Stimulated activated CD8-positive, alpha-beta memory T cell treated with anti-CD3 and anti-CD28 coated beads, Interleukin-7, amount 100 ng/mL, for 1 hour (primary cell): ENCODE measurements at places on chromosomes 13 and 19.
A peak's percentile ranks its signal among the peaks of the same experiment; 100 is the strongest.

GRCh38 chr19:49458567-49458903 lies 5.5 kb downstream of the ALDH16A1 start:
- DNase-seq, result no peak

- no peak for DNase-seq
Observed at GRCh38 chr13:99000137-99000536, 22.3 kb upstream of the DOCK9 start.

DNA sequence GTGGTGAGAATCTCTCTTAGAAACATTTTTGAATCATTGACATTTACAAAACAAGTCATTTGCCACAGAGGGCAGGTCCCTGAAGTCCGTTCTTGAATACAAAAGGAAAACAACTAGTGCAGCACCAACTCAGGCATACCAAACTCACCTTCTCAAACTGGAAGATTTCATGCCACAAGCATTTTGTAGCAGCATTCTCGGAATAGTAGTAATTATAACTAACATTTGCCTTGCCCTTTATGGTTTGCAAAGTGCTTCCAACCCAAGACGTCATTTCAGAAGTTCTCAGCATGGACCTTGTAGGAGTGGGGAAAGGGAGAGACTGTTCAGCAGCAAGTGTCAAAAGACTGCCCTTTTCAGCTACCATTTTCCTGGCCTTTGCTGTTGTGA lies 344.6 kb downstream of the RFC3 start:
- DNase-seq, result no peak

DNA sequence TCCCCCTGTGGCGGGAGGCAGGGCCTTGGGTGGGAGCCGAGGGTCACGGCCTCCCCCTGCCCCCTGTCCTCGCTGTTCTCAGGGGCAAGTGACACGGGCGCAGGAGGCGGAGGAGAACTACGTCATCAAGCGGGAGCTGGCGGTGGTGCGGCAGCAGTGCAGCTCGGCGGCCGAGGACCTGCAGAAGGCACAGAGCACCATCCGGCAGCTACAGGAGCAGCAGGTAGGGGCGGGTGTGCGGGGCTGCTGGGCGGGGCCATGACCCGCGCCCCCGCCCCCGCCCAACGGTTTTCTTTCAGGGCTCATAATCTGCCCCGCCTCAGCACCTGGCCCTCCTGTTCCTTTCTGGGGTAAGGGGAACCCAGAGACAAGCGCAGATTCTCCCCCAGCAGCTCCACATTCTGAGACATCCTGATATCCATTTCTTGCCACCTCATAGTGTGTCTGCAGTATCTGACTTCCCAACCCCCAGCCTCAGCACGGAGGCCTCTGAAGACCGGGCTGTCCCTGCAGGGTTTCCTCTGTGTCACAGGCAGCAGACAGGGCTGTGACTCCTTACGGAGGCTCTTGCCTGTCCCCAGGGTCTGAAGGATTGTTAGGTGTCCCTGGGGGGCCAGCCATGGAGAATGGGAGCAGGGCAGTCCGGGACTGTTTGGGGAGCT lies 15.9 kb downstream of the PRR36 start:
- DNase-seq, result no peak

DNA sequence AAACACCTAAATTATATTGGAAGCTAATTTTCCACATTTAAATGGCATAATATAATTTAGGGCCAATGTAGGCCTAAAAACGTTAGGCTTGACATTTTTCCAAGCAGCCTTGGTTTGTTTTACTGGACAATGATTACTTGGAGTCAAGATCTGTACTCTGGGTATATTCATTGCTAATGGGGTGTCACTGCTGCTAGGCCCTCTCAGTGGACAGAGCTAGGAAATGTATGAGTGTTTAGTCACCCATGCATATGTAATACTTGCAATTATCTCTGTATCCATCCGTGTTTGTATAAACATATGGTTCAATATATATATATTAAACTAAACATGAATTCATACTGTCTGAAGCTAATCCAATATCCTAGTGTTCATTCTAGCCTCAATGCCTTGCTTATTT lies 598.1 kb downstream of the DCT start:
- no peak for DNase-seq

DNA sequence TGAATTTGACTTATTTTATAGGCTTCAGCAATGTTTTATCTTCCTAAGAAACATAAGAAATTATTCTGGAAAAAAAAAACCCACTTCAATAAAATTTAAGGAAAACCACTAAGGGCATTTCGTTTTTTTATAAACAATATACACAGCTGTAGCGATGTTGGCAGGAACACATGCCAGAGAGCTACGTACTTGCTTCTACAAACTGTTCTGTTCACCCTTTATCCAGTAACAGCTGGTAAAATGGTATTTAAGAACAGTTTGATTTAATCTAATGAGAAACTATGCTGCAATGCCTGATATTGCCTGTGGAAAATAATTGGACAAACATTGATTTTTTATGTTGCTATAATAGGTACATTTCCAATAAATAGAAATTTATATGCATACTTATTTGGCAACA lies 137.2 kb upstream of the DACH1 start:
- no peak for DNase-seq

DNA sequence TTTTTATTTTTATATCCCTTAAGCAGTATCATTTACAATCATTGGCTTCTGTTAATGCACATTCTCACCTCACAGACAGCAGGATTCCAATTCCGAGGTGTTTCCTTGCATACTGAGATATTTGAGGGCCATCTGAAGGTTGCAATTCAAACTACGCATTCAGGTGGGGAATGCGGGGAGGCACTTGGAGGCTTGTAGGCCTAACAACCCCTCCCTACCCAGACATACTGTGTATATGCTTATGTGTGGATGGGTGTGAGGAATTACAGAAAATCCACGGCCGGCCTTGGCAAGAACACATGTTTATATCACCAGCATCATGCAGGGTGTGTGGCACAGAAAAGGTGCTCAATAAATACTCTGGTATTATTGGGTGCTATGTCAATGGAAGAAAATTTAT lies 43.3 kb upstream of the PCDH8 start:
- no peak for DNase-seq

DNA sequence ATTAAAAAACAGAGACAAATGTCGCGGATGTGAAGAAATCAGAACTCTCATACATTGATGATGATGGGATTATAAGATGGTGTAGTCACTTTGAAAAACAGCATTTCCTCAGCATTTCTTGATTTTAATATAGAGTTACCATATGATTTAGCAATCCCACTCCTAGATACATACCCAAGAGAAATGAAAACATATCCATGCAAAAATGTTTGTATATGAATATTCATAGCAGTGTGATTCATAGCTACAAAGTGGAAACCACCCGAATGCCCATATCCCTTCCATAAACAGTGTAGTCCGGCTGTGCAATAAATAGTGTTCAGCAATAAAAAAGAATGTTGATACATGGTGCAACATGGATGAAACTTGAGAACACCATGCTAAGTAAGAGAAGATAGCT lies 44.6 kb downstream of the DPY19L3 start:
- DNase-seq, result no peak

GRCh38 chr19:33198169-33198568 lies 4.0 kb downstream of the LRP3 start:
- no peak for DNase-seq

- DNase-seq, result no peak
Observed at GRCh38 chr19:48961051-48961649, 4.0 kb upstream of the FTL start.

DNA sequence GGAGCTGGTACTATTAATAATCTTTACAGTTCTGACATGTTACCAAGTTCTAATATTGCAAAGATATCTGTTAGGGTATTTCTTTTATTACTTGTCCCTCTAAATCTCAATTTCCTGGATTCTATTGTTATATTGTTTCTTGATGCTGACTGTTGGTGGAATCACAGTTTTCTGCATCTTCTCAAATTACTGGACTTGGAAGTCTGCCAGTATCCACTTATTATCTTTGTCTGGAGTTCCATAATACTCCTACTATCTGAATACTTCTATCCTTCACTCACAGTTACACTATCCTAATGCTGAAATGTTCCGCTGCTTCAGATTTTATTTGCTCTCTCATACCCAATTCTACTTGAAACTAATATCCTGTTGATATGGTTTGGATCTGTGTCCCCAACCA lies 1985.7 kb upstream of the PRR20A start:
- no peak for DNase-seq

DNA sequence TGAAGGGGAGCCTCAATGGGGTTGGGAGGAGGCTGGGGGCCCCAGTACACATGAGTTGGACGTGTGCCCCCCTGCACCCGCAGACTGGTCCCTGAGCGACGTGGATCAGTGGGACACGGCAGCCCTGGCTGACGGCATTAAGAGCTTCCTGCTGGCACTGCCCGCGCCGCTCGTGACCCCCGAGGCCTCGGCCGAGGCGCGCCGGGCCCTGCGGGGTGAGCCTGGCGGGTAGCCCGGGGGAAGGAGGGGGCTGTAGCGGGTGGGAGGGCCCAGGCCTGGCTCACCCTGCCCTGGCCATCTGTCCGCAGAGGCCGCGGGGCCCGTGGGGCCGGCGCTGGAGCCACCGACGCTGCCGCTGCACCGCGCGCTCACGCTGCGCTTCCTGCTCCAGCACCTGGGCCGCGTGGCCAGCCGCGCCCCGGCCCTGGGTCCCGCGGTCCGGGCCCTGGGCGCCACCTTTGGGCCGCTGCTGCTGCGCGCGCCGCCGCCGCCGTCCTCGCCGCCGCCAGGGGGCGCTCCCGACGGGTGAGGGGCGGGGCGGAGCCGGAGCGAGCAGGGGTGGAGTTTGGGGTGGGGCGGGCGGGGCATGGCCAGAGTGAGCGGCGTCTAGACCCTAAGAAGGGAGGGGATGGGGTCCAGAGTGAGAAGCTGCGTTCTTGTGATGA lies 8.1 kb downstream of the PIK3R2 start:
- peak; percentile 70 for DNase-seq

- no peak for DNase-seq
Observed at GRCh38 chr19:49339301-49340068, 4.3 kb downstream of the CD37 start.

DNA sequence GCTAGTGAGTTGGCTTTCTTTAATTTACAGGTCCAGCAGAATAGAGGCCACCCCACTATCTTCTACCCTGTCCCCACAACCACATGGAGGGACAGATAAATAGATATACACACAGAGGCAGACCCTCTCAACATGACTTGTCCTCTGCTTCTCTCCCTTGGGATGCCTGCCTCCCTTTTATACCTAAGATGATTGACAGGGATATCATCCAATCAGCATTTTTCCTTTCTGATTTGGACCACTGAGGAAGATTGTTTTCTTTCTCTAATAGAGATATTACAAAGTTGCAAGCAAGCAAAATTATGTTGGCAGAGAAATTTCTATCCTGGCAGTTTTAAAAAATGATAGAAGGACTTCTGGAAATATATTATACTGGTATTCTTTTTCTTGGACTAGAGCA lies 35.8 kb downstream of the STOML3 start:
- no peak for DNase-seq

GRCh38 chr13:51525567-51526167 lies 58.6 kb upstream of the WDFY2 start:
- DNase-seq, result no peak

- no peak for DNase-seq
Observed at GRCh38 chr13:32538143-32538620, 413 bp downstream of the N4BP2L2 start.

DNA sequence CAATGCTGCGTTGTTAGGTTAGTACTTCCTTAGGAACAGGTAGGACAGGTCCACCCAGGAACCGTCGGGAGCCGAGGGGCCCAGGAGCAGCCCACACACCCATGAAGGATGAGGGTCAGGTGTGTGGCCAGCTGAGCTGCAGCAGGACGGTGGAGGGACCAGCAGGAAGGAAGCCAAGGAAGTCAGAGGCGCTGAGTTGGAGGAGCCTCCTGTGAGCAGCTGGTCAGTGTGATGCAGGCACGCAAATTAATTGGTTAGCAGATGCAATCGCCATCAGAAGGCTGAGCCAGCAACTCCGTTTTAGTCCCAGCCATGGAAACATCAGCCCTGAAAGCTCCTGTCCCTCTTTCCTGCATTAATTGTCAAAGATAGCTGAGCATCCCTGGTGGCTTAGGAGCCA lies 114.9 kb upstream of the SOX1 start:
- DNase-seq, result no peak

DNA sequence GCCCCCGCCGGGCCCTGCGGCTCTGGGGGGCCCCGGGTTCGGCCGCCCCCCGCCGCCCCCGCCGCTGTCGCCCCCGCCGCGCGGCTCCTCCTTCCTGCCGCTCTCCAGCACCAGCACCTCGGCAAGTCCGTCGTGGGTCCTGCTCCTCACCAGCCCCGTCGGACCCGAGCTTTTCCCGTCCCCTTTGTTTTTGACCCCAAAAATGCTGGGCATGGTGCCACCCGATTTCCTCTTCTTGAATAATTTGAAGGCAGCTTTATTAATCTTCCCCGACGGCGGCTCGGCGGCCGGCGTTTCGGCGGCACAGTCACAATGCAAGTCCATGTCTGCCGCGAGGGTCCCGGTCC lies 945 bp downstream of the AMER2 start:
- no peak for DNase-seq

GRCh38 chr13:97224544-97225300 lies 2.6 kb downstream of the MBNL2 start:
- no peak for DNase-seq

DNA sequence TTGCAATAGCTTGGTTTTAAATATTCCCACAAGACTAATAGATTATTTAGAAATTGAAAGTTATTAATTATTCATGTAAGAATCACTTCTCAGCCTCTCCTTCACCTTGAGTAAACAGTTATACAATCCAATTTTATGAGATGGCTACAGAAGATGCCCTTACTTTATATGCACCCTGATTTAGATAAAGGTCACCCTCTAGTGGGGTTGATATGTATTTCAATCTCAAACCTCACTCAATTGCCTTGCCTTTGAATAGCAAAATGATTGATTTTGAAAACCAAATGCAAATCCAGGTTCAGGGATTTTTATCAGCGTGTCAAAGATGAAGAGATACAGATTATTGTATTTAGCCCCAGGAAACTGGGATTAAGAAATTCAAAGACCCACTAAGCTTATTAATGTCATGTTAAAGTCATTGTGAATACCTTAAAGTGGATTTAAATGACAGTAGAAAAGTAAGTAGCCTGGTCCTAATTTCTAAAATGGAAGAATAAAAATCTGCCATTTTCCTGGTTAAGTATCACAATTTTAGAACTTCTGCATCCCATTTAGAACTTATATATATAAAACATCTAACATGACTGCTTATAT lies 305.1 kb downstream of the ITGBL1 start:
- DNase-seq, result no peak

GRCh38 chr19:41993612-41994483 lies at the start of gene ATP1A3:
Gene ATP1A3, minus strand, starts transcription at chr19:41994230. Its CDS starts 154 bp downstream, at chr19:41994076.
- DNase-seq, result peak; percentile 27

DNA sequence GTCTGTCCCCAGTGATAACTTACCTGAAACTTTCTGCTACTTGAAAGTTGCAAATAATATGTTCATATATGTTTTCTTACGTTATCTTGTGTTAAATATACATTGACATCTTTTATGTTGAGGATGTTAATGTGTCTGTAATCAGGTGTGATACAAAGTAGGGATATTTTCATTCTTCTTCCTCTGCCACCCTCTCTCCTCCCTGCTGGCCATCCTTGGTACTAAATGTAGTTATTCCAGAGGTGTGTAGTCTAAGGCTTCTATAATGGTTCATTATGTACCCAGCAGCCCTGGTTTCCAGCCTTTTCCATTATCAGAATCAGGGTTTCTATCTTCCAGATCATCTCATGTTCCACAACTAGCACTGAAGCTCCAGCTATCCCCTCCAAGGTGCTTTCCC lies 606.7 kb upstream of the KLHL1 start:
- no peak for DNase-seq

- DNase-seq, result no peak
Observed at GRCh38 chr19:9498183-9498902, at the start of gene ZNF560. Gene ZNF560, minus strand, starts transcription at chr19:9498616. Its CDS starts 23,303 bp downstream, at chr19:9475313.
